Endodermal cell (in vitro differentiated cells): ENCODE measurements at places on chromosomes 5 and 9. TPM values are rescaled to one million over a fixed set of nuclear protein-coding genes. Genes with fewer than 3 reads are reported as not detected.

GRCh38 chr5:96763026-96763425 lies 44.7 kb downstream of the ERAP1 start:
- no peak for DNase-seq

Gene SARDH
- total RNA-seq = 6.6 and 8.4 TPM in 2 replicates

Gene IFNA2
- total RNA-seq = not detected in 3 replicates

Gene GHR
- 0.21 to 0.50 TPM (median 0.27 TPM) in 3 replicates for total RNA-seq

DNA sequence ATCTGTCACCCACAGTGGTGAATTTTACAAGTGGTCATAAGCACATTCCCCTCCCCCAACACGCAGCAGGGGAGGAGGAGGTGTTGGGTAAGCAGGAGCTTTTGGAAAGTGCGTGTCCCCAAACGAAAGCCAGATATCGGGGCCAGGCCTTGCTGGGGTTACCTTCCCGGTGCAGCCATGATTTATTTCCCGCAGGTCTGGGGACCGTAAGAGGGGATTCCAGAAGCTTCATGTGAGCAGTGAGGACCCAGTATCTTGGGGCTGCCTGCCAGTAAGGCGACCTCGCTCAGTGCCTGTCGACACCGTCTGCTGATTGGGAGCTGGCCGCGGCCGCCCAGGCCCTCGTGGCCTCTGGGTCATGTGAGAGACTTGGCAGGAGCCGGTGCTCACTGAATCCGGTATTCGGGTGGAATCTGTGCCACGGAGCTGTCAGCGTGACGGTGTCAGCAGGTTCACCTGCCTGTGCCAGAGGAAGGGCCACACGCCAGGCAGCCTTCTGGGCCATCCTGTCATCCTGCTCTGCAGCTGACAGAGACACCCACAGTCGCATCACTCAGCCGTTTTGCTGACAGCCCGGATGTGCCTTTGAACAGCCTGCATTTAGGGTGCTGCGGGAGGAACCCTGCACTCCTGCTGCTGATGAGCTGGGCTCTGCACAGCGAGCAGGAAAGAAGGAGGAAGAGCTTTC lies 37.3 kb downstream of the SEC61B start:
- DNase-seq = peak; percentile 70

GRCh38 chr9:107999011-107999410 lies 509.4 kb upstream of the KLF4 start:
- peak; percentile 72 for DNase-seq

Gene PLAC8L1
- 0.52 and 1.5 TPM in 2 replicates for total RNA-seq

- DNase-seq = no peak
These were observed 464.4 kb upstream of the SEMA6A start for GRCh38 chr5:117039035-117039434.

Gene FAT2
- not detected in 3 replicates for total RNA-seq

- DNase-seq = no peak
These were observed 296.6 kb upstream of the DAB2 start for GRCh38 chr5:39721394-39721793.

Gene FAM114A2
- total RNA-seq = 14.6 and 18.0 TPM in 2 replicates

DNA sequence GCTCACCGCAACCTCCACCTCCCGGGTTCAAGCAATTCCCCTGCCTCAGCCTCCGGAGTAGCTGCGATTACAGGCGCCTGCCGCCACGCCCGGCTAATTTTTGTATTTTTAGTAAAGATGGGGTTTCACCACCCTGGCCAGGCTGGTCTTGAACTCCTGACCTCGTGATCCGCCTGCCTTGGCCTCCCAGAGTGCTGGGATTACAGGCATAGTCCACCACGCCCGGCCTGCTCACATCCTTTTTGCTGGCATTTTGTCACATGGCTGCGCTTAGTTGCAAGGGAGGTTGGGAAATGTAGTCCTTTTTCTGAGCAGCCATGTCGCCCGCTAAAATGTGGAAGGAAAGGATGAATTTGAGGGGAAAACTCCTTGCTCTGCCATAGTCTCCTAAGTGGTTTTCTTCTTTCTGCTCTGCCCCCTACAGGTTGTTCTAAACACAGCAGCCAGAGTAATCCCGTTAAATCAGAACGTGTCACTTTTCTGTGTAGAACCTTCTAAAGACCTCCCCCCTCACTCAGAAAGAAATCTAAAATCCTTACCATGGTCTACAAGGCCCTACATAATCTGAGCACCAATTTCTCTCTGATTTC lies 57.8 kb upstream of the HSPA9 start:
- DNase-seq = peak; percentile 94

- DNase-seq = peak; percentile 60
These were observed 22.3 kb downstream of the C1QTNF2 start for GRCh38 chr5:160348080-160348479.

Gene CTNND2
- total RNA-seq = 6.4 and 6.5 TPM in 2 replicates

DNA sequence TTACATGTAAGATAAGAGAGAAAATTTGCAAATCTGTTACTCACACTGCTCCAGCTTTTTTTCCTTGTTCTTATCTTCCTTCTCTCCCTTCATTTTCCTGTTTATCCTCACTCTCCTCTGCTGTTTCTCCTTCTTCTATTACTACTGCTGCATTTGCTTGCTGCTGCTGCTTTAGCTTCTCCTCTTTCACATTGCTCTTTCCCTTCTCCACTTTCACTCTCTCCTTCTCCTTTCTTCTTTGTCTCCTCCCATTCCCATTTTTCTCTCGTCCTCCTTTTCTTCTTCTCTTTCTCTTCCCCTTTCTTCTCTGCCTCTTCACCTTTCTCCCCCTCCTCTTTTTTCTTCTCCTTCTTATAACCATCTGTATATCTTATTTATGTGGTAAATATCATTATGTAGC lies 288.6 kb downstream of the CDH9 start:
- no peak for DNase-seq

Gene MBLAC2
- total RNA-seq = 5.0 to 8.4 TPM (median 6.0 TPM) in 3 replicates

GRCh38 chr9:71368157-71368556 lies 246.7 kb upstream of the TRPM3 start:
- DNase-seq = no peak

Gene IRF1
- total RNA-seq = 5.8 to 12.2 TPM (median 7.3 TPM) in 3 replicates

DNA sequence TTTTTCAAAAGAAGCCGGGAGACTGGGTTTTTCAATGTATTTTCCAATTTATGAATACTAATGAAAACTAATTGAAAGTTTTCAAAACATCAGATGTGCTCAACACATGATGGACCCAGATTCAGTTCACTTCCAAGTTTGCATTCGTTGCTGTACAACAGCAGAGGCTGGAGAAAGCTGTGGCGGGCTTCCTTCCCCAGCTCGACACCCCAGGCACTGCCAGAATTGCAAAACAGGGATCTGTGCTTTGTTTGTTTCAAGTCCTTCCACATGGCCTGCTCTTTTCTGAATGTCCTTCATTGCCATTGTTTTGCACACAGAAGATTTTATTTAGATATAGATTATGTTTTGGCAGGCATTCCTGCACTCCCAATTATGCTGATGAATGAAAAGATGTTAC lies 30.3 kb upstream of the INSYN2B start:
- no peak for DNase-seq

GRCh38 chr5:118722122-118723020 lies 266.0 kb downstream of the DTWD2 start:
- no peak for DNase-seq

Gene STK32A
- total RNA-seq = 21.8 to 35.3 TPM (median 22.4 TPM) in 3 replicates

DNA sequence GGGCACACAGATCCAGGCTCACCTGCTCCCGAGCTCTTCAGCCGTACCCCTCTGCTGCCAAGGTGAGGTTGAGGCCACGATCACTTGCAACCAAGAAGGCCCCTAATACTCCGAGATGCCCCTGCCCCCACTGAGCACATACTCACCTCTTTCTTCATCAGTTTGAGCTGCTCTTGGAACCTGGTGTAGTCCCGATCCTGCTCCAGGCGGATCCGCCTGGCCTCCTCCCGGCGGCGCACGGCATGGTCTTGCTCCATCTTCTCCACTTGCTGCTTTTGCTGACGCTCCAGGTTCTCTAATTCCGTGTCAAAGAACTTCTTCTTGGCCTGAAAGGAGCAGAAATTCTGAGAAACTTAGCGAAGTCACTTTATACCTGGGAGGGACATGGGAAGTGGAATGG lies 75.7 kb upstream of the FBXW11 start:
- peak; percentile 39 for DNase-seq

Gene EGFLAM
- 2.0 to 4.4 TPM (median 3.5 TPM) in 3 replicates for total RNA-seq

GRCh38 chr9:656926-657568 lies 184.4 kb upstream of the DMRT1 start:
- no peak for DNase-seq

Gene MCTP1
- total RNA-seq = 0.52 to 0.97 TPM (median 0.71 TPM) in 3 replicates

DNA sequence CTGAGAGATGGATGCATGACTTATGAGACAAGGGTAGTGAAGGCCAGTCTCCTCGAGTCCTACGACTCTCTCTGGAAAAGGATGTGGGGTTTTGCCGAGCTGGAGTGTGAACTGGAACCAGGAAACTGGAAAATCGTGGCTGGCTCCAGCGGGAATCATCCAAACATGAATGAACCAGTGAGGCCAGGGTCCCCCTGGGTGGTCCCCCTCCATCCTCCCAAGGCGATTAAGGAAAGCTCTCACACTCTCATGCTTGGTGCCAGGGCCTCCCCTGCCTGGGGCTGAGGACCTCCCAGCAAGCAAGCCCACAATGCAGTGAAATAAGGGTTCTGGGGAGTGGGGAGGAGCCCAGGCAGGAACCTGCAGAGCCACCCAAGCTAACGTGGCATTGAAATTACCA lies 9.6 kb upstream of the AMBP start:
- DNase-seq = peak; percentile 26

DNA sequence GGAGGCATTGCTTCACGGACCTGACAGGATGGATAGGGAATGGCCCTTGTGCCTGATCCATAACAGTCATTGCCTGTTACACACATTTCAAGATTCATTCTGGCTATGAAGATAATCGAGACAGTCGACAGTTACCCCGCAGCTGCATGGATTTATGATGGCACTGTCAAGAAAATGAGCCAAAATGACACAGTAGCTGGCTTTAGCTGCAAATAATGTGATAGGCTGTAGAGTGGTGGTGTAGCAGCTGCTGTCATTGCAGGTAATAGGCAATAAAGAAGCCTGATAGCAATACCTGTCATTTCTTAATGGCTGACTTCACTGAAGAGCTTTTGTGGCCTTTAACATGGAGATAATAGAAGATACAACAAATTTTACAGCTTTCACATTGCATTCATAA lies 1085.2 kb upstream of the ARRDC3 start:
- DNase-seq = no peak

Gene CBY3
- total RNA-seq = not detected in 2 replicates

- no peak for DNase-seq
These were observed 132.2 kb downstream of the EBF1 start for GRCh38 chr5:158967541-158967940.

DNA sequence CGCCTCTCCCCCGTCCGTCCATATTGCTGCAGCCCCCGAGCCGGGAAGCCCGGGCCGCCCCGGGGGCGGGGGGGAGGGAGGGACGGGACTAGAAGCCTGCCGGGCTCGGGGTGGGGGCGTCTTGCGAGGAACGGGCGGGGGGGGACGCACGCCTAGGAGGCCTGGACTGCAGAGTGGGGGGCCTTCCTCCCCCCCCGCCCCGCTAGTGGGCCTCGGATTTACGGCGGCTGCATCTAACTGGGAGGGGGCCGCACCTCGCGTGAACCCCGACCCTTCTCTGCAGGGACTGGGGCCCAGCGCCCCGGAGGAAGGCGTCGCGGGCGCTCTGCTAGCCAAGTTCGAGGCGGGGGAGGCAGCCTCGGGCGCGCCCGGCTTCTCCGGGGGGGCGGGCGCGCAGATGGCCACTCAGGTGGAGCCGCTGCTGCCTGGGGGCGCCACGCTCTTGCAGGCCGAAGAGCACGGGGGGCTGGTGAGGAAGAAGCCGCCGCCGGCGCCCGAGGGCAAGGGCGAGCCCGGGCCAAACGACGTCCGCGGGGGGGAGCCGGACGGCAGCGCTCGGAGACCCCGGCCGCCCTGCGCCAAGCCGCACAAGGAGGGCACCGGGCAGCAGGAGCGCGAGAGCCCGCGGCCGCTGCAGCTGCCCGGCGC lies at the start of gene LARP1:
LARP1 (plus strand) TSS at position 17 of the 648 bp plus-strand sequence; CDS start at position 398, 381 bp downstream.
- DNase-seq = no peak

DNA sequence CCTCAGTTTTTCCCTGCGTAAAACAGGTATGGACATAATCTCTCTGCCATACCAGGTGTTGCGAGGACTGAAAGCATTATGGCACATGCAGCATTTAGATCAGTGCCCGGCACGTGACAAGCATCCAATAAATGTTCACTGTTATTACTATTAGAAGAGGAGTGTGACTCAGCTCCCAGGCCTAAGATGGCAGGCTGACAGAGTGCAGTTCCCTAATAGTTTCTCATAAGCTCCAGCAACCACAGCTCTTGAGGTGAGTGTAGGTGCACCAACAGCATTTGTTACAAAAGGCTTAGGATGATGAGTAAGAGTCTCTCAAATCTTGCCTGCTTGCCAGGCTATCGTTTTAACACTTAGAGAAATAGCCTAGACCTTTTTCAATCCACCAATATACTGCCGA lies 28.9 kb upstream of the GLIS3 start:
- DNase-seq = no peak

DNA sequence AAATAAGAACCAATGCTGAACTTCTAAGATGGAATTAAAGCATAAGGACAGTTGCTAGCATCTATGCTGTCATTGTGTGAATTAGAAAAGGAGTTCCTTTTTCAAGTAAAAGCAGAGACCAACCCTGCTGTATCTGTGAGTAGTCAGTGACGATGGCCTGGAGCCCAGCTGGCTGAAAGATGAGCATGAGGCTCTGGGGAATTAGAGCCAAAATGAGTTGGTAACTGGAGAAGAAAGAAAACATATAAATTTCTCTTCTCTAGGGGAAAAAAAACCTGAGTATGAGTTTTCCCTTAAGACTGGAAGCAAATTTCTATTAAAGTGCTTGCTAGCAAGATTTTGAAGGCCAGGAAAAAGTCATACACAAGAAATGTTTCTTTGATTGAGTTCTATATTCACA lies 1.6 kb upstream of the SPZ1 start:
- no peak for DNase-seq

DNA sequence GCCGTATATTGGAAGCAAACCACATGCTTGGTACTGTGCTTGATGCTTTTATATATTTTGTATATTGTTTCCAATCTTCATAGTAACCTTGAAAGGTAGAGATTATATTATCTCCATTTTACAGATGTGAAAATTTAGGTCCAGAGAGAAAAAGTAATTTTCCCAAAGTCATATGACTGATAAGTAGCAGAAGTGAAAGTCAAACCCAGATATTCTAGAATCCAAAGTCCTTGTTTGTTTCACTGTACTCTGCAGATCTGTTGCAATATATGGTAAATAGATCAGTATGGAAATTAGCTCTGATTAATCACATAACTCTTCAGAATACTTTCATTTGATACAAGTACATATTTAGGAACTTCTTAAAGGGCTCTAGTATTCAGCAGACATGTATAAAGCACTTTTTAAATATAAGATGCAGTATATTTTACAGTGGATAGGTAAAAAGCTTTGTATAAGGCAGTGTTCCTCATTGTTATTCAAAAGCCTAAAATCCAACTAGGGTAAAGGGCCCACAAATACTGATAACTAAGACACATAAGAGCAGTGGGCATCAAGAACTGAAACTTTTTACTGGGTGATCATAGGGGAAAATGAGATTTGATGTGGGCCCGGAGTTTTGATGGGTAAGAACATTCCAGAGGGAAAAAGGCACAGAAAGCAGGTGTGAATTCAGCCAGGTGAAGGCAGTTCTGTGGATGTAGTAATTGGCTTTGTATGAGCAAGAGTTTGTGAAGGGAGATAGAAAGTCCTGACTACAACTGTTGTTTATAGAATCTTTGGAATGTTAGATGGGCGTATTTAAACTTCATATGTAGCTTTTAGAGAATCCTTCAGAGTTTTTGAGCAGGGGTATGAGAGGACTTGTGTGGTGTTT lies 25.0 kb downstream of the NDFIP1 start:
- no peak for DNase-seq

GRCh38 chr5:99122976-99123375 lies 194.2 kb upstream of the CHD1 start:
- DNase-seq = no peak

Gene FRRS1L
- 1.8 to 3.8 TPM (median 3.0 TPM) in 3 replicates for total RNA-seq
